ENCODE measurements at places on chromosomes 1 and 21. TPM values are rescaled to one million over a fixed set of nuclear protein-coding genes. Genes with fewer than 3 reads are reported as not detected.

PRAMEF1 gene
- total RNA-seq: not detected

SPRR2A gene
- not detected for total RNA-seq

MASP2 gene
- 0.04 TPM for total RNA-seq

- no peak for DNase-seq
These were observed 119.8 kb downstream of the SDCCAG8 start for GRCh38 chr1:243375596-243375995.

GRCh38 chr21:42073145-42074099, 2.3 kb downstream of the UMODL1 start:
- DNase-seq: no peak

GRCh38 chr21:20311234-20311787, 686.9 kb upstream of the NCAM2 start:
- DNase-seq: no peak

All from pulmonary artery endothelial cell (primary cell).